COR-L47 (cell line): ENCODE measurements at places on chromosomes 5 and 9.

DNA sequence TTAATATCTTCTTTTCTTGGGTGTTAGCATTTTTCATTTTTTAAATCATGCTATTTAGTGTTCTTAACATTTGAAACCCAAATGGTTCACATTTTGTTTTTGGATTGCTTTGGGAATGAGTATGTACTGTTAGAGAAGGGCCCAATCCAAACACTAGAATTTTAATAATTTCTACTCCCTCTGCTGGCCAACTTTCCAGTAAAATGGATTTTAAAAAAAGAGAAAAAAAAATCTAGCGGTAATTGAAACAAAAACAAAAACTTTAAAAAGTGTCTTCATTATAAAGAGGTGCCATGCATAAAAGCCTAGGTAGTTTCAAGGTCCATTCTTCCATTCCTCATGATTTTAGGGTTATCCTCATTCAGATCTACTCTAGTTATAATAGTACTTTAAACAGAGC, 32.1 kb upstream of the RICTOR start:
- no peak for DNase-seq

DNA sequence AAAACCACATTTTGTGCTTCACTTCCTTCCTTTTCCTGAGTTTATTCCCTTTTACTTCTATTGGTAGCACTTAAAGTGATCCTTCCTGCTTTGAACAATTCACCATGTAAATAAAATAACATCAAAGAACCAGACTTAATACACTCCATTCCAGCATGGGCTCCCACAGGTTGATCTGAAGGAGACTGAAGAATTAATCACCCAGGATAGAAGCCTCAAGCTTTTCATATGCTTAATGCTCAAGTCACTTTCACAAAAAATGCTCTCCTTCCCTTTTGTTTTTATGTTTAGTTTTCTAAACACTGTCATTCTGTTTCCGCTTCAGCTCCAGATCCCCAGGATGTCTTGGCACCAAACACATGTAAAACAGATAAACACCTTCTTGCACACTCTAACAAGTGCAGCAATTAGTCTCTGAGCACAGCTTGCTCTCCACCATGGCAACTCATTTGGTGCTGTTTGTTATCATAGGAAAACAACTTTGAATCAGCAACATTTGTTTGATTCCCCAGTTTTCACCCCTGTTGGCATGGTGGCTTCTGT, 37.0 kb downstream of the DMRTA1 start:
- peak; percentile 79 for DNase-seq

- no peak for DNase-seq
Measured at GRCh38 chr9:127769929-127770582, 8.4 kb downstream of the SH2D3C start.

DNA sequence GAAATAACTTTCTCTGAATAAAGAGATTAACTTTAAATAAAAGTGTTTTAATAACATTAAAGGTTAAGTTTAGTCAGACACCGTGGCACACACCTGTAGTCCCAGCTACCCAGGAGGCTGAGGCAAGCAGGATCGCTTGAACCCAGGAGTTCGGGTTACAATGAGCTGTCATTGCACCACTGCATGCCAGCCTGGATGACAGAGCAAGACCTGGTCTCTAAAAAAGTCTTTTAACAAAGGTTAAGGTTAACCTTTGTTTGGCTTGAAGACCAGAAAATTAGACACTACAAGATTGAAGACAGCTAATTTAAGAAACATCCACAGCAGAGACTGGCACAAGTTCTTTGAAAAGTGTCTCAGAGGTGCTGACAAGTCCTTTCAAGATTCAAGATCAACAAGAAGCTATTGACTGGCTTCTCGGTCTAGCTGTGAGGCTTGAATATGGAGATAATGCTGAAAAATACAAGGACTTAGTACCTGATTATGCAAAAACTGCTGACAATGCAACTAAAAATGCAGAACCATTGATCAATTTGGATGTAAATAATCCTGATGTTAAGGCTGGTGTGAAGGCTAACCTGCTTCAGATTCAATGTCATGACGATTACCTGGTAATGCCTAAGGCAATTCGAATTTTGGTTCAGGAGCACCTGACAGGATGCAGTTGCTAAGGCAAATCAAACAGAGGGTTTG, 48.8 kb downstream of the FAM81B start:
- DNase-seq, result no peak

DNA sequence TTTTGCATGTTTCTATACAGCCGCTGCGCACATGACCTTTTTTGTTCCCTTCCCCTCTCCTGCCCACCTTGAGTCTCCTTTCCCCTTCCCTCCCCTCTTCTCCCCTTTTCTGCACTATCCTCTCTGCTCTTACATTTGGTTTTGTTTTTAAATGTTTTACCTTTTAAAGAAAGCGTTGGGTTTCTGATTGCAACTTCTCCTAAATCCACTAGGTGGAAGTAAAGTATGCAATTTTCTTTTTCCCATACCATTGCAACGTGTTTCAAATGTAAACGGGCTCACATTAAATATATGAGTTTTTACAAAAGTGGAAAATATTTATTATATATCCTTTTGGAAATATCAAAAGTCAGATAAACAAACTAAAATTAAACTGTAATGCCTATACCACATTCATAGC, 500.9 kb downstream of the DIRAS2 start:
- peak; percentile 60 for DNase-seq

DNA sequence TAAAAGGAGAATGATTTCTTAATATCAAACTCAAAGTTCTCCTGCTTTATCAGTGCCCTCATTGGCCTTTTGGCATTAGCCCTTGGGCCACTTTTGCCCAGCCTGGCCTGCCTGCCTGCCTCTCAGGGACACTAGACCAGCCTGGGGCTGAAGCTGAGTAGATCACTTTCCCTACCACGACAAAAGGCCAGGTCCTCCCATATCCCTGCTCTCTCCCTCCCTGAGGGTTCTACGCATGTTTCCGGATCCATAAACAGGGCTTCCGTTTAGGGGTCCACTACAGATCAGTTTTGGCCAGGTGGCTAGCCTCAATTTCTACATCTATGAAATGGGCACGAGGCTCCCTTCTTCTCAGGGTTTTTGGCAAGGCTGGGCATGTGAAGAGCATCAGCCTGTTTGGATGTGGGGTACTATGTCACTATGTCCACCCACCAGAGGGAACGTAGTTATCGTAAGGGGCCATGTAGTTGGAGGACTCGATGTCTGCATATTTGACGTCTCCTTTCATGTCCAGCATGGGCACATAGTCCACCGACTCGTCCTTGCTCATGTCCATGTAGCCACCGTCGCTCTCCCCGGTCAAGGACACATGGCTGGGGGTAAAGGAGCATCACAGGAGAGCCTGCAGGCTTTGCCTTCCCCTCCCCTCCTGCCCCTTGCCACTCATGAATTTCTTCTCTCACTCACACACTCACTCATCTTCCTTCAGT, 34.0 kb downstream of the PDGFRB start:
- no peak for DNase-seq

DNA sequence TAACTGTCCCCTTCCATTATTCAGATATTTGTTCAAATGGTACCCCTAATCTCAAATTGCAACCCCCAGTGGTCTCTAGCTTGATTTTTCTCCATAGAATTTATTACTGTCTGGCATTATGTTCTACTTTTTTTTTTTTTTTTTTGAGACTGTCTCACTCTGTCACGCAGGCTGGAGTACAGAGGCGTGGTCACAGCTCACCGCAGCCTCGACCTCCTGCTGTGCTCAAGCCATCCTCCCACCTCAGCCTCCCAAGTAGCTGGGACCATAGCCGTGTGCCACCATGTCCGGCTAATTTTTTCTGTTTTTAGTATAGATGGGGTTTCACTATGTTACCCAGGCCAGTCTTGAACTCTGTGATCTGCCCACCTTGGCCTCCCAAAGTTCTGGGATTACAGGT, 2.0 kb upstream of the REEP5 start:
- no peak for DNase-seq

DNA sequence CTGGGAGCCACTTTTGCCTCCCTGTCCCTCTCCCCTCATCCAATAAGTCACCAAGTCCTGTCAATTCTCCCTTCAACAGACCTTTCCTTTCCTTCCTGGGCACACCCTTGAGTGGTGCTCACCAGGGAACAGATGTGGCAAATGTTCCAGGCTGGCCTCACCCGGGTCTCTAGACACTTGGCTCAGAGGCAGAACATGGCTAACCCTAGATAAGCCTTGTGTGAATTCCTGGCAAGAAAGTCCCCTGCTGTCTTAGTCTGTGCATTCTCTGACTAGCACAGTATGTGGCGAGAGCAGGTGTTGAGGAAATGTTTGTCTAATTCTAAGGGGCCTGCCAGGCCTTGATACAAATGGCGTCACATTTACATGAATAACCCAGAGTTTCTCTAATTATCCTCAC, 41.2 kb upstream of the PTGS1 start:
- DNase-seq, result peak; percentile 57

DNA sequence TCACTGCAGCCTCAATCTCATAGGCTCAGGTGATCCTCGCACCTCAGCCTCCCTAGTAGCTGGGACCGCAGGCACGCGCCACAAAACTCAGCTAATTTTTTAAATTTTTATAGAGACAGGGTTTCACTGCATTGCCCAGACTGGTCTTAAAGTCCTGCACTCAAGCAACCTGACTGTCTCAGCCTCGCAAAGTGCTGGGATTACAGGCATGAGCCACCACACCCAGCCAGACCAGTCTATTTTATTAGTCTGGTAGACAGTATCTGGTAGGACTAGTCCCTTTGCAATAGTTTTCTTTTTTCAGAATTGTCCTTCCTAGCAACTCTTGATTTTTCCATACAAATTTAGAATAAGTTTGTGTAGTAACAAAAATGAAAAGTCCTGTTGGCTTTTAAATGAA, 14.1 kb upstream of the GPR150 start:
- DNase-seq, result no peak

DNA sequence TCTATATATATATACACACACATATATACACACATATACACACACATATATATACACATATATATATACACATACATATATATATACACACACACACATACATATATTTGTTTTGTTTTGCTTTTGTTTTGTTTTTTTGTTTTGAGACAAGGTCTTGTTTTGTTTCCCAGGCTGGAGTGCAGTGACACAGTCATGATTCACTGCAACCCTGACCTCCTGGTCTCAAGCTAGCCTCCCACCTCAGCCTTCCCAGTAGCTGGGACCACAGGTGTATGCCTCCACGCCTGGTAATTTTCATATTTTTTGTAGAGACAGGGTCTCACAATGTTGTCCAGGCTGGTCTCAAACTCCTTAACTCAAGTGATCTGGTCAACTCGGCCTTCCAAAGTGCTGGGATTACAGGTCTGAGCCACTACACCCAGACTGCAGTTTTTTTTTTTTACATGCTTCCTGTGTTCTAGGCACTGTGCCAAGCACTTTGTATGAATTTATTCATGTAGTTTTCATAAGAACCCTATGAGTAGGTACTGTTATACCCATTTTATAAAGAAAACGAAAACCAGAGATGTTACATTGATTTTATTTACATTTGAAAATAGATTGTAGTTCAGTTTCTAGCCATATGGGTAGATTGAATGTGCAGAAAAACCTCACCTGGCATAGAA, 120.7 kb downstream of the PBX3 start:
- DNase-seq, result peak; percentile 10

GRCh38 chr5:122182491-122182921, 53.2 kb downstream of the ZNF474 start:
- DNase-seq, result no peak

DNA sequence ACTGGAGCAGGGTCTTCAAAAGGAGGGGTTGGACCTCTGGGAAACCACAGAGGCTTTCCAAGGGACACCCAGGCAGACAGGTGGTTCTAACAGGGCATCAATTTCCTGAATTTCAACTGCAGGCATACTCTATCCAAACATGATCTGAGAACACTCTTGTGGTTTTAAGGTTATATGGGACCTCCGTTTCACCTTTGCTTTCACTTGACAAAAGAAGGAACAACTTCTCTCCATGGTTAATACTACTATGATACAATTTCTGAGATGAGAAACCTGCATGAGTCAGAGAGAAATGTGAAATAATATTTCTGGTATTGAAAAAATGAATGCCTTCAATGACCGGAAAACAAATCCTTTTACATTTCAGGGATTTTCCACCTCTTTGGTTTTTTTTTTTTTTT, 28.0 kb upstream of the ERAP1 start:
- DNase-seq, result no peak

- no peak for DNase-seq
Measured at GRCh38 chr9:36127652-36128244, 8.8 kb upstream of the GLIPR2 start.

GRCh38 chr5:41519801-41520200, 9.4 kb upstream of the PLCXD3 start:
- no peak for DNase-seq

- no peak for DNase-seq
Measured at GRCh38 chr5:68576805-68577204, 361.2 kb downstream of the PIK3R1 start.

DNA sequence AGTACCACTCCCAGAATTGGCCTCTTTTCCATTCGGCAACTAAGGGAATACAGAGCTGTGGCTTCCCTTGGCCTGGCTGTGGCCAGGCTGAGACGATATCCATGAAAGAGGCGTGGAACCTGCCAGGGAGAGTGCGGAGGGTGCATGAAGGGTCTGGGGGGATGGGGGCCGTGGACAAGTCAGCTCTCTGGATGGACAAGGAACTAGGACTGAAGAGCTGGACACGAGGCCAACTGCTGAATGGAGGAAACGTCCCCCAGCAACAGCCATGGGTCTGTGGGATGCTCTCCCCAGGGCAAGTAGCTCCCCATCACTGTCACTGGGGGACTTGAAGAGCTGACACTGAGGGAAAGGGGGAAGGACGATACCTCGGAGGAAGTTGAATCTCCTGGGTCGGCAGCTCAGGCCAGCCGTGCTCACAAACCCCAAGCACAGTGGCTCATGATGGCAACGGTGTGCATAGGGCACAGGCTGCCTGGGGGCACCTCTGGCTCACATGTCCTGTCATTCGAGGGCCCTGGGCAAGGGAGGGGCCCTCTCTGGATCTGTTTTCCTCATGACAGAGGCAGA, 4.1 kb upstream of the OLFM1 start:
- DNase-seq, result no peak

- DNase-seq, result no peak
Measured at GRCh38 chr5:171700318-171700912, 85.2 kb upstream of the SMIM23 start.

DNA sequence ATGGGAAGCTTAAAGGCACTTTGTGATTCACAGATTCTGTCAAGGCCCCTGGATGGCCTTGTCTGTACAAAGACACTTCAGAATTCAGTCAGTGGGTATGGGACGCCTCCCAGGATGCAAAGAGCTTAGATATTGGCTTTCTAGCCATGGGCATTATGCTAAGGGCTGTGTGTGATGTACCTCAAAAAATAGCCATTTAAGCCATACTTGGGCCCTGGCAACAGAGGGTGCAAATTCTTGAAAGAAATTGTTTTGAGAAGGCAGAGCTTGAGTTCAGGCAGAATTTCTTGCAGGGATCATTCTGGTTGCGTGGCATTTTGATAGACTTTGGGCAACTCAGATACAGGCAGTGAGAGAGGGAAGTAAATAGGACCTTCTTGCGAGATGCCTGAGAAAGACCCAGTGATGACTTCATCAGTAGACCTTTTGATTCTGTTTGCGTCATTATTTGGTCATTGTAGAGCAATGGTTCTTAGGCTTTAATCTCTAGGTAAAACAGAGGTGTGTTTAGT, 3.9 kb downstream of the CYFIP2 start:
- DNase-seq, result no peak

DNA sequence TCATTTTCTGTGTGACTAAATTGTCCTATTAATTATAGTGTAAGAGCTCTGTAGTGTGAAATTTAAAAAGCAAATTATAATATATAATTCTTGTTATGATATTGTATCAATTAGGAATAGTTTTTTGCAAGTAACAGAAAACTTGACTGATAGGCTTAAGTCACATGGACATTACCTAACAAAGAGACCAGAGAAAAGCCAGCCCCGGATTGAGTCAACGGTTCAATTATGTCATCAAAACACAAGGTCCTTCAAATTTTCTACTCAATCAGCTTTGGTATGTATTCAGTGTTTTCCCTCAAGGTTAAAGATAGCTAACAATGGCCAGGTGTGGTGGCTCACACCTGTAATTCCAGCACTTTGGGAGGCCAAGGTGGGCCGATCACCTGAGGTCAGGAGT, 126.7 kb upstream of the PTGER4 start:
- DNase-seq, result no peak
